Non-pigmented ciliary epithelial cell (primary cell): ENCODE measurements at places on chromosomes 6 and 20.

DNA sequence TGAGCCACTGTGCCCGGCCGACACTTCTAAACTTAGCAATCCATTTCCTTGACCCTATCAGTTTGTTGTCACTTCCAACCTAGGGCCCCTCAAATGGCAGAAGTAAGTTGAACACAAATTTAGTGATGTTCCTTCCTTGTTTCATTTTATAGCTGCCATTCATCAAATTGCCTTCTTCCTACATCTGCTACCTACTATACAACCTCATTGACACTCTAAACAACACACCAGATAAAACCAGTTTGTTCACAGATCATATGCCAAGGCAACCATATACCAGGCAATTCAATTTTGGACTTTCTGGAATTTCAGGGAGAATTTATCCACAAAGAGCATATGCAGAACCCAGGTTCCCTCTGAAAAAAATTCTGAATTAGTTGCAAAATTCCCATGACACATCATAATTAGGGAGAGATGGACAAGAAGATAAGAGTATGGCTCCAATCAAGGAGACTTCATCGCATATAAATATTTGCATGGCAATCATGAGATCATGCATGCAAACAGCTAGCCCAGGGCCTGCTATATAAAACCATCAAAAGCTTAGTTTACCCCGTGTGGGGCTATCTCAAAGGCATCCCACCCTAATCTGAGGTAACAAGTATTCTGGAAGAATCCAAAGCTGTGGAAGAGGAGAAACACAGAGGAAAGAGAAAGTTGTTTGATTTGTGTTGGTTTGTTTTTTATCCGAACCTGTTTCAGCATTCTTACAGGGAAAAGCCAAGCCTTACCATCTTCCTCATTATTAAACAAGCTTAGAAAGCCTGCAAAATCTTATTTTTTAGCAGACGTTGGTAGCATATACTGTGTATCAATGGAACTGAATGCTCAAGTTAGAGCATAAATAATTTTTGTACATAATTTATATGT lies 132.8 kb upstream of the TNFAIP3 start:
- DNase-seq: no peak

- DNase-seq: no peak
These were observed 20.4 kb downstream of the MAFB start for GRCh38 chr20:40668449-40669228.

DNA sequence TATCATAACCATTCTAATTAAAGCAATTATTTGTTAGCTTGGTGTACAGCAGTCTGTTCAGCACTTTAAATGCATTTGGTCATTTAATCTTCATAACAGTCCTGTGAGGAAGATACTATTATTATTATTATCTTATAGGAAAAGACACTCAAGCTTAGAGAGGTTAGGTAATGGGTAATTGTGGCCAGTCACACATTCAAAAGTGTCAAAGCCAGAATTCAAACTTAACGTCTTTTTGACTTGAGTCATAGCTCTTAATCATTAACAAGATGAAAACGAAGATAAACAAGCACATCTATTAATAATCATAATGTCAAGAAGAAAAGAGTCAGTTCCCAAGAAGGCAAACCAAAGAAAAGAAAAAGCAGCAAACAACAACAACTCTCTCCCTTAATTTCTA lies 251.0 kb downstream of the SYNE1 start:
- no peak for DNase-seq

DNA sequence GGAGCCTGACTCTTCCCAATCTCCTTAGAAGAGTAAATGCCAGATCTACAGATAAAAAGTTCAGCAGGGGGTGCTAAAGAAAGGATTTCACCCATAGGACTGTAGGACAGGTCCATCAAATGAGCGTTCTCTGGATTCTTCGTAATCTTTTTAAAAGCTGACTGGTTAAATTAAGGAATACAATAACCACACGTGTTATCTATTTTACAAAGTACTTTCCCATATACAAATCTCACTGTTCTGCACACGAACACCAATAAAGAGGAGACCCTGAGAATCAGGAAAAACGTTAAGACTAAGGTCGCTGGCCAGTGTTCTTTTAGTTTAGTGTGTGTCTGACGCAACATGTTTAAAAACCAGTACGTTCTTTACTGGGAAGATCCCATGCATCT lies 542 bp downstream of the TUBE1 start:
- no peak for DNase-seq

GRCh38 chr20:37915434-37915787 lies 12.5 kb downstream of the VSTM2L start:
- no peak for DNase-seq

GRCh38 chr20:5045906-5046305 lies 44.6 kb upstream of the SLC23A2 start:
- no peak for DNase-seq

- DNase-seq: no peak
These were observed 15.1 kb upstream of the ZNF217 start for GRCh38 chr20:53608456-53609452.

DNA sequence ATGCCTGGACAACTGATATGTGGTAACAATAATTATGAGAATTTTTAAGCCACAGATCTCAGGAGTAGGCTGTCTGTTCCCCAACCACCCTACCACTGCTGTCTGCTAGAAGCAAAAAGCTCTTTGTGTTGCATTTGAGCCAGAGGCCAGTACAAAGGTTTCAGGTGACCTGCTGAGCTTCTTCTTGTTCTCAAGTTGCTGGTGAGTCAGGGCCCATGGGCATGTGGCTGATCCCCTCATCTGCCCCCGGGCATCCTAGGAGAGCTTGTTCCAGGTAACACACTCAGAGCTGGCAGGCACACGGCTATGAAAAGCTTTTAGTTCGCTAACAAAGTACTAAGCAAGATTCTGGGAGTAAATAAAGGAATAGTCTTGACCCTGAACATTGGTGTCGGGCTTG lies 285.3 kb downstream of the CDC5L start:
- DNase-seq: no peak

GRCh38 chr6:123462152-123462551 lies 174.6 kb downstream of the TRDN start:
- no peak for DNase-seq

GRCh38 chr20:25081730-25082497 lies at the start of gene VSX1:
Gene VSX1, minus strand, starts transcription at chr20:25082141. Its CDS starts 45 bp downstream, at chr20:25082096.
- DNase-seq: no peak

DNA sequence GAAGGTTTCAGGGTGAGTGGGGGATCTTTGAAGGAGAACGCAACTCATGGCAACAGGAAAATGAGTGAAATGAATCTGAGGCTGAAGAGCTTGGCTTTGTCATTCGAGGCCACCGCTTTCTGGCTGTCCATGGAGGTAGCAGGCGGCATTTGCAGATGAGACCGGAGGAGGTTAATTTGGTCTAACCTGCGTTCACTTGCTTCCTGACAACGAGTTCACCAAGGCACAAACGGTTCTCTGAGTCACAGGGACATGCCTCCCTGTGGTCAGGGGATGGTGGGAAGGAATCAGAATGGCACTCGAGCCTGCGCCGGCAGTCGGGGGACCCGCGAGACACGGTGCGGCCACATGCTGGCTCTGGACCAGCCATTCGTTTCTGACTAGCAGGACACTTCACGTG lies 75.0 kb downstream of the IRF4 start:
- DNase-seq: no peak

- no peak for DNase-seq
These were observed 93.3 kb upstream of the MARCKS start for GRCh38 chr6:113763876-113764275.

- no peak for DNase-seq
These were observed 18.6 kb downstream of the MTG2 start for GRCh38 chr20:62201173-62202082.

DNA sequence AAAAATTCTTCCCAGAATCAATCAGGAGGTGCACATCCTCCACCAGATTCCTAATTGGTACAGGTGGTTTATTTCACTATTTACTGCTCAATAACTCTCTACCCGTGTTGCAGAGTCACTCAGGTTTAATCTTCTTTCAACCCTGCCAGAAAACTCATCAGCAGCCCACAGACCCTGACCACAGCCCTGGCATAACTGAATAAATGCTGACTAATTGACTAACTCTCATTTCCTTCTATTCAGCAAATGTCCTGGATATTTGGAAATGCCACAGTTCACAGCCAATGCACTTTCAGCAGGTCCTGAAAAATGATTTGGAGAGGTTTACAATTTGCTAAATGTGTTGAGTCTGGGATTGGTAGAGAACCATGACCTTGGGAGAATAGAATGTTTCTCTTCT lies 62.3 kb downstream of the TRMT6 start:
- no peak for DNase-seq

- no peak for DNase-seq
These were observed 3.9 kb upstream of the TRIM38 start for GRCh38 chr6:25958700-25959162.

- no peak for DNase-seq
These were observed 7.1 kb downstream of the ZNF831 start for GRCh38 chr20:59170406-59171349.

- DNase-seq: no peak
These were observed 22.7 kb upstream of the TMEM181 start for GRCh38 chr6:158536891-158537798.

DNA sequence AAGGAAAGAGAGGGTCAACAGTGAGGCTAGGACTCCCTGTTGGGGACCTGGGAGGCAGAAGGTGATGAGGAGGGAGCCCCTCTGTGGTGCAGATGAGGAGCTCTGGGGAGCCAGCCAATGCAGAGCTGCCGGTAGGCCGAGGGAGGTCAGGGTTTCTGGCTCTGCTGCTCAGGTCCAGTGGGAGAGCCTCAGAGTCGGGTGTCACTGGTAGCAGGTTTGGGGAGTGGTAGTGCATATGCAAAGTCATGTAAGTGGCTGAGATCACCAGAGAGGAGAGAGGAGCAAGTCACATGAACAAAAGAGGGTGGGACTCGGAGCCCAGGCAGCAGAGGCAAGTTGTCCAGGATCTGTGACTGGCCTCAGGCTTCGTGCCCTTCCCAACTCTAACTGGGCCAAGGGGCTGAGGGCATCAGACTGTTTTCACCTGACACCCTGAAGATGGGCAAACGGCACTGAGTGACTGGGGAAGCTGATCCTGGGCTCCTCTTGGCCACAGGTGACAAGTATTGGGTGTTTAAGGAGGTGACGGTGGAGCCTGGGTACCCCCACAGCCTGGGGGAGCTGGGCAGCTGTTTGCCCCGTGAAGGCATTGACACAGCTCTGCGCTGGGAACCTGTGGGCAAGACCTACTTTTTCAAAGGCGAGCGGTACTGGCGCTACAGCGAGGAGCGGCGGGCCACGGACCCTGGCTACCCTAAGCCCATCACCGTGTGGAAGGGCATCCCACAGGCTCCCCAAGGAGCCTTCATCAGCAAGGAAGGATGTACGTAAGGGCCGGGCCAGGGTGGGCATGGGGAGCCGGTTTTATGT lies 6.6 kb downstream of the MMP24OS start:
- no peak for DNase-seq

GRCh38 chr20:62080249-62080990 lies 14.7 kb upstream of the TAF4 start:
- no peak for DNase-seq

DNA sequence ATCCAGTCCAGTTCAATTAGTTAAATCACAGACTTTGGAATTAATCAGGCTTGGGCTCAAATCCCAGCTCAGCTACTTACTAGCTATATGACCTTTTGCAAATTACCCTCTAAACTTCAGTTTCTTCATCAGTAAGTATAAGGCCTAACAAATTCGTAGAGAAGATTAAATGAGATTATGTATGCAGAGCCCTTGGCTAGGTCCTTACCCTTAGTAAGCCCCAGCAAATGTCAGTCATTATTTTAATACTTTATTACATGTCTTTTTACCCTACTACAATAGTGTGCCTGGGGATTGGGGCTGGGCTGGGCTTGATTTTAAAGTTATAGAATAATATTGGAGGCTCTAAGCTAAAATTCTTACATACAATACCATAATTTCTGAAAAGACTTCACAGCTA lies 326.1 kb upstream of the PREP start:
- DNase-seq: no peak

GRCh38 chr20:37352608-37352980 lies 6.7 kb downstream of the SRC start:
- no peak for DNase-seq

DNA sequence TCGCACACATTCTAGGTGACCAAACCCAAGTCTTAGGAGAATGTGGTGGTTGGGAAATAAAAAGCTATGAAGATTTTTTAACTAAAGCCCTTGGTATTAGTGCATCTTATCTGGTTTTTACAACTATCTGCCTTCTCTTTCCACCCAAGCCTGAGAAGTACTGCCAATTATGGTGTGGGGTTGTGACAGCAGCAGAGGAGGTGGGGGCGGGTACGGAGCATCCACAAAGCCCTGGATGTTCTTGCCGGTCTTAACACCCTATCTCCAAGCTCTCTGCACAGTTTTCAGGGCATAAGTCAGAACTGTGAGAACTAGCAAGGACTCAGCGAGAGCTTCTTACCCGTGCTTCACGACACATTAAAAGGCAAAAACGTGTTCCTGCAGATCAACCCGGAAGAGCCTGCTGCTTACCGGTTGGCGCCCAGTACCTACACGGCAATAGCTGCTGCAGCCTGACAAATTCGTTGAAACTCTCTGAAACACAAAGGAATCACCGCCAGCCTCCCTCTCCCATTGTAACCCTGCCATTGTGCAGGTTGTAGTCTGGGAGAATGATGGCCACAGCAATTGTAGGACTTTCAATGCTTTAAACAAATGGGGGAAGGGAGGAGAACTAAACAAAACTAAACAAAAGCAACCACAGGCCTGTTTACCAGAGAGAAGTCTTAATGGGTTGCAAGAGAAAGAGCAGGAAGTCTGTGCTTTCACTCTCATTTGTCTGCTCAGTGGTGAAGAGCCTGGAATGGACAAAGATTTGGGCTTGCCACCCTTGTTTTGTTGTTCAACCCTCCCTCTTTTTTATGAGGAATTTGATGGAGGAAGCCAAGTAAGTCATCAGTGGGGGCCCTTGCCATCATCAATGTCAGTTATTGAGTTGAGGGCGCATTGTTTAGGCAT lies 461.0 kb upstream of the JARID2 start:
- no peak for DNase-seq

- no peak for DNase-seq
These were observed 23.3 kb downstream of the SYNDIG1 start for GRCh38 chr20:24492698-24493097.

- no peak for DNase-seq
These were observed 70.5 kb upstream of the DUSP22 start for GRCh38 chr6:221531-222349.

GRCh38 chr6:163008186-163008585 lies 280.4 kb downstream of the PACRG start:
- DNase-seq: no peak

GRCh38 chr6:89050155-89050554 lies 30.4 kb upstream of the PNRC1 start:
- DNase-seq: no peak
